Skin of body (tissue), 3 donors: ENCODE measurements at places on chromosomes 16 and 17.

DNA sequence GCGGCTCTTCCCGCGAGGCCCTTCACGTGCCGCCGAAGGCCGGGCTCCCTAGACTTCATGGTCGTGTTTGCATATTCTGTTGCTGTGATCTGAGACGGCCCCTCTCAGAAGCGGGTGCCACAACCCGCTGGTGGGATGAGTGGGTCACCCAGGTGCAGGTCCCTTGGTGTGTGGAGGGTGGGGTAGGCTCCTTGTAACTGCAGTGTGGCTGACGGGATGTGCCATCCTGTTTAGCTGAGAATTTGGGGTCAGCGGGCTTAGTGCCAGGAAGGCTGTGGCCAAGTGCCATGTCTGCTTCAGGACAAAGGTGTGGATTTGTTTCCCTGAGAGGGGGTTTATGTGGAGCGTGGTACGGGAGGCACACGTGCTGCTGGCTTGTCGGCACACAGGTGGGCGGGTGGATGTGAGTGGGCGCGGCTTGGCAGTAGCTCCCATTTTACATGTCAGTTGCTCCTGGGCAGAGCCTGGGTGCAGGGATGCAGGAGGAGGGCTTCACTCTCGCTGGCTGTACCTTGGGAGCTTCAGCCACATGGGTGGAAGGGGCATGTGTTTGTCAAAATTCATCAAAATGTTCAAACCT is 9.2 kb upstream of the WFIKKN1 start:
- no peak for DNase-seq

GRCh38 chr17:63963123-63963522 is 9.6 kb downstream of the SCN4A start:
- DNase-seq: peak; percentile 8

DNA sequence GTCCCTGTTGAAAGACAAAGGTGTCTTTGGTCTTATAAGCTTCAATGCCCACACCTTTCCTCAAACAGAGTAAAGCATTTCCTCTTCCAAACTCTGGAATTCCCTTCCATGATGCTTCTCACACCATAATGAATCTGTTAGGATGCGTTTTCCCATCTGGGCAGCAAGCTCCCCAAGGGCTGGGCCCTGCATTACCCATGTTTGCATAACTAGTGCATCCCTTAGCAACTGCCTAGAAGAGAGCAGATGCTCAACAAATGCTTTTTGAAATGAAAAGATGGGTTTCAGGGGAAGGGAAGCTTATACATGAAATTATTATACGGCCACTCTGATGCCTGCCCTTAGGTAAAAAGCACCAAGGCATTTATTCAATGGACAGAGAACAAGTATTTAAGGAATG is 124.5 kb upstream of the CCL2 start:
- DNase-seq: no peak

DNA sequence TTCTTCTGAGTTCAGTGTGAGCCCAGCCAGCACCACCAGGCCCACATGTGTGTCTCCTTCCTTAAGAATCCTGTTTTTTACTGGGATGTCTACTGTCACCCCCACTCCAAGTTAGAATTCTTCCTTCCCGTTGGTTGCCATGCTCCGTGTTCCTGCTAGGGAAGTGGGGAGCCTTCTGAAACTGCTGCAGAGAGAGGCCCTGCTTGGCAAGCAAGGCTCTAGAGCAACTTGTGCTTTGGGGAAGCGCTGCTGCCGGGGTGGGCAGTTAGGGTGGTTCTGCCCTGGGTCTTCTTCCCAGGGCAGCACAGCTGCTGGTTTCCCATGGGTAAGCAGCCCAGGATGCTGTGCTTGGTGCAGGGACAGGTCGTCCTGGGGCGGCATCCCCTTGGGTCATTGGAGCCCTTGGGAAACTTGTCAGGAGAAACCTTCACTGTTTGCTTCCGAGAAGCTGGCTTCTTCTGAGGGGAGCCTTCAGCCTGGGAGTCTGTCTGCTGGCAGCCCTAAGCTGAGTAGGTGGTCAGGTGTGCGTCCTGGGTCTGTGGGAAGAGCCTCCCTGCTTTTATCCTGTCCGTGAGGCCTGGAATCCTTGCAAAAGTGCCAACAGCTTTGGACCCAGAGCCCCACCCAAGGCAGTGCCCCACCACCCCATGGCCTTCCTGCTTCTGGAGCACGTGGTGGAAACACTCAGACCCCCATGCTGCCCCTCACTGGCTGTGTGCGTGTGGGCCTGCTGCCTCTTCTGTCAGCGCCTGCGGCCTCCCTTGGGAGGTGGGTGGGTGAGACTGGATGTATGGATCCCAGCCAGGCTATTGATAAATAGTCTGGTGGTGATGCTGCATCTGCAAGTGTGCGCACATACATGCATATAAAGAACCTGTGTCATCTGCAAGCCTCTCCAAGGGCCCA is 71.8 kb downstream of the PLD6 start:
- DNase-seq: no peak

GRCh38 chr17:32286518-32286900 is 20.9 kb downstream of the RHBDL3 start:
- no peak for DNase-seq

GRCh38 chr17:45889579-45889978 is 4.8 kb upstream of the MAPT start:
- no peak for DNase-seq

DNA sequence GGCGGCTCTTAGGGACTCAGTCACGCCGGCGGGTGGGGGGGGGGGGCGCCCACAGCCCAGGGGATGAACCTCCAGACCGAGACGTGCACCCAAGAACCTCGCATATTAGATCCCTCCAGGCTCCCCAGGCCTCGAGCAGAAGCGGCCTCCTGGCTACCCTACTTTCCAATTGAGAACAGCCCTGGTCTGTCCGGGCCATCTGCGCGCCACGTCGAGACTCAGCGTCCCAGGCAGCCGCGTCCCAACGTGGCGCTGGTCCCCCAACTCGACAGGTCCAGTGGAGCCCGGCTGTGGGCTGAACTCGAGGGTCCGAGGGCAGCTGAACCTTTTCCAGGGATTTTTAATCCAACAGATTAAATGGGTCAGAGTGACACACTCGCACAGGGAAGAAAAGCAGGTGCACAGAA is 2.3 kb upstream of the IRX3 start:
- no peak for DNase-seq

DNA sequence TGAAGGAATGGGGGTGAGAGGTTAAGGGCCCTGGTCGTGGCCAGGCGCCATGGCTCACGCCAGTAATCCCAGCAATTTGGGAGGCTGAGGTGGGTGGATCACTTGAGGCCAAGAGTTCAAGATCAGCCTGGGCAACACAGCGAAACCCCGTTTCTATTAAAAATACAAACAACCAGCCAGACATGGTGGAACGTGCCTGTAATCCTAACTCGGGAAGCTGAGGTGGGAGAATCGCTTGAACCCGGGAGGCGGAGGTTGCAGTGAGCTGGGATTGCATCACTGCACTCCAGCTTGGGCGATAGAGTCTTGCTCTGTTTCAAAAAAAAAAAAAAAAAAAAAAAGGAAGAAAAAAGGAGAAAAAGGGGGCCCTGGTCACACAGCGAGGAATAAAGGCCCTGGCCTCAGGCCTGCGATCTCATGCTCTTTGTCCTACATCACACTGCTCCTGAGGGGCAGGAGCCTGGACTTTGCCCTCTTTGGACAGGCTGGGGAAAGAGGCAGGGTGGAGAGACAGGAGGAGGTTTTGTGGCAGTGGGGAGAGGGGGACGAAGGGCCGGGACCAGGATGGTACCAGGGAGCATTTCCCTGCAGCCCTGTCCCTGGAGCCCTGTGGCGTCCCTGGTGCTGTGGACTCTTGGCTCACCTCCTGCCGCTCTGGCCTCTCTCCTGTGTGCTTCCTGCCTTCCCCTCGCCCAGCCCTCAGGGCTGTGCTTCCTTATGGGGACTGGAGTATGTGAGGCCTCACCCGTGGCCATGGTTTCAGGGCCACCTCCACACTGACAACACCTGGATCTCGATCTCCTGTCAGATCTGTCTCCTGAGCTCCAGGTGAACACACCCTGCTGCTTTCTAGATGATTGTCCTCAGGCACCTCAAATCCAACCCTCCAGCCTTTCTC is 19.7 kb upstream of the SLC25A19 start:
- DNase-seq: no peak

GRCh38 chr17:77394540-77395295 is 253.9 kb downstream of the SEC14L1 start:
- DNase-seq: no peak

DNA sequence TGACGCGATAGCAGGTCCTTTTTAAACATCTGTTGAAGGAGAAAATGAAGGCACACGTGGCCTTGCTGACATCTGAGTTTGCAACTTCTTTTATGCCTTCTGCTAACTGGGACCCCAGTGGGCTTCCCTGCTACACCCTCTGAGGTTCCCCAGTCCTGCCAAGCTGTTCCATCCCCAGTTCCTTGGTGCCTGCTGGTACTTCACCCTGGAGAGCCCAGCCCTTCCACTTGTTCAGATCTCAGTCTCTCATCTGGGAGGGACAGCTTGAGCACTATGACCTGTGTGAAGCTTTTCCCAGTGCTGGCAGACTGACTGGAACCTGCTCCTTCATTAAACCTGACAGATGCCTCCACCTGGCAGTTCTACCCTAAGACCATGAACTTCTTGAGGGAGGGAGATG is 95.5 kb downstream of the WWOX start:
- no peak for DNase-seq

DNA sequence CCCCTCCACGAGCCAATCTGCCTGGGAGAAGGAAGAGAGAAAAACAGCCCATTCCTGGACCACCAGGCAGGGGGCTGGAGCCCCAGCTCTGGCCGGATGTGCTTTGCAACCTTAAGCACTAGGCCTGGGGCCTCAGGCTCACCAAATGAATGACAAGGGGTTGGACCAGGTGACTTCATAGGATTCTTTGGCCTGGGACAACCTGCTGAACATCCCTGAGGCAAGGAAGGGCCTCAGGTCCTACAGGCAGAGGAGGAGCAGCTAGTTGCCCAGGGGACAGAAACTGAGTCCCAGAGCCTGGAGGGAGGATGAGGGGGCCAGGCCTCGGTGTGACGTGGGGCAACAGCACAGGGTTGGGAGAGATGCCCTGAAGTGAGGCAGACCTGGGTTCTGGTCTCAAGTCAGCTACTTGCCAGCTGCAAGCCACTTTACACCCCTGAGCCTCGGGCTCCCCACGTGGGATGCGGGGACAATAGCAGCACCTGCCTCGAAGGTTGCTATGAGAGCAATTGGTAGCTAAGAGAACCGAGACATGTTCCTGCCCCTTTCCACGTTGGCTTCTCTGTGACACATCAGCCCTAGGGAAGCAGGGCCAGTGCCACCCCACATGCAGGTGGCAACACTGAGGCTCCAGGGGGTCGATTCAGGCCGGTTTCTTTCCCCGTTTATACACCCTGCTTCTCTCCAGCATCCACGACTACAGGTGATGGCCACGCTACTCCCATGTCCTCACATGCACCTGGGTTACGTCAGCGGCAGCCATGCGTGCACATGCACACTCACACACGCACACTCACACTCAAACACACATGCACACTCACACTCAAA is 42.6 kb downstream of the CFAP20 start:
- DNase-seq: no peak

DNA sequence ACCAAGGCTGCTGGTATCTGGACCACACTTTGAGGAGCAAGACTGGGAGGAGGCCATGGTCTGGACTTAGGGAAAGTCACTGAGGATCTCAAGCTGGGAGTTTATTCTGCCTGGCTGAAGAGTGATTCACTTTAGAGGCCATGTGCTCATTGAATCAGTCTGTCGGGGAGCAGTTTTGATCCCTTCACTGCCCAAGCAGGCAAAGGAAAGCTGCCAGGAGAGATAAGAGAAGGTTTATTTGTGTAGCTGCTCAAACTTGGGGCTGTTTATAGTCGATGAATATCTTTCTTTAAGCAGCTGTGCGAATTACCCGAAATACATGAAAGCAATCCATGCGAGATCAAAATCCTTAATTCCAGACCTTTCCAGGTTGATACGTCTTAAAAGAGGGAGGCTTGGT is 544.4 kb upstream of the EEF2KMT start:
- DNase-seq: no peak

GRCh38 chr16:56519459-56520250 is at the start of gene BBS2:
BBS2 (minus strand) TSS chr16:56520024; CDS start chr16:56519862, 162 bp downstream.
- DNase-seq: peak; percentile 48
